ENCODE measurements at places on chromosomes 6 and 20.

DNA sequence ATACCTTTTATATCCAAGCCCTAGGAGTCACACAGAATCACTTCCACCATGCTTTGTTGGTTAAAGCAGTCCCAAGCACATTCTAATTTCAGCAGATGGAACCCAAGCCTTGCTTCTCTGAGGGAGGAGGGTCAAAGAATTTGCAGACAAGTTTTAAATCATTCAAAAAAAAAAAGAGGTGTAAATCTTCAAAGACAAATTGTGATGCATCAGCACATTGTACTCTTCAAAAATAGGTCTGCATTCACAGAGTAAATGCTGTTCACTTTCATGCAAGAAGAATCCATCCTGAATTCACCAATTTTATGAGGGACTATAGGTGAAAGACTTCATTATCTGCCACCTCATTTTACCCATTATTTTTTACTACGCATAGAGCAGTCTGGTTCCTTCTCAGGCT is 321.8 kb upstream of the PRDM1 start:
- DNase-seq: no peak

GRCh38 chr6:89749918-89750317 is 69.7 kb downstream of the MDN1 start:
- peak; percentile 35 for DNase-seq

- DNase-seq: no peak
Measured at GRCh38 chr6:41682497-41683272, 44.4 kb downstream of the MDFI start.

- DNase-seq: no peak
Measured at GRCh38 chr6:53056273-53056672, 8.9 kb upstream of the FBXO9 start.

GRCh38 chr6:133523816-133524215 is 282.7 kb downstream of the EYA4 start:
- no peak for DNase-seq

DNA sequence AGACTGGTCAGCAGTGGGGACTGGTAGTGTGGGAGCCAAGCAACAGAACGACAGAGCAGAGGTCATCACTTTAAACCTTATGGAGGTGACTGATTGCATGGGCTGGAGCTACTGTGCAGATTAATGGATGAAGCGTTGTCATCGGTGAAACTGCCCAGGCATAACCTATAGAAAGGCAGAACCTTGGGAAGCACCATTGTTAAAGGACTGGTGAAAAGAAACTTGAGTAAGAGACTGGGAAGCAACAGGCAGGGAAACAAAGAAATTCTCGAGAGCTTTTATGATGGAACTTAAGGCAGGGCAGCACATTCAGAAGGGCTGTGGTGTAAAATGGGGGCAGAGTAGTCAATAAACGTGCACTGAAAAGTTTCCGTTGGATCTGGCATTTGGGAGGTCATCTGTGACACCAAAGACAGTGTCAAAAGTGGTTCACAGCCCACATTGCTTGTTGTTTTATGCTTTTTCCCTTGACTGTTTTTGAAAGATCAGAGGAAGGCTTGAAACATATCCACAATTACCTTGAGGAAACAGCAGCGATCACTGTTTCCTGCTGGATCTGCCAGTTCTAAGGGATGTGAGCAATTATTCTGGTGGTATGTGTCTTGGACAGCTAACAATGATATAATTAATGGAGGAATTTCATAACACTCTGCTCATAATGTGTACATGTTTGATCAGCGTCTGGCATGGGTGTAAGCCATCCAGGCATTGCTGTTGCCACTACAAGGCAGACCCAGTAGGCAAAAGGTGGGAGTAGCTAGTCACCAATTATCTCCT is 62.7 kb downstream of the LRRC1 start:
- peak; percentile 53 for DNase-seq

DNA sequence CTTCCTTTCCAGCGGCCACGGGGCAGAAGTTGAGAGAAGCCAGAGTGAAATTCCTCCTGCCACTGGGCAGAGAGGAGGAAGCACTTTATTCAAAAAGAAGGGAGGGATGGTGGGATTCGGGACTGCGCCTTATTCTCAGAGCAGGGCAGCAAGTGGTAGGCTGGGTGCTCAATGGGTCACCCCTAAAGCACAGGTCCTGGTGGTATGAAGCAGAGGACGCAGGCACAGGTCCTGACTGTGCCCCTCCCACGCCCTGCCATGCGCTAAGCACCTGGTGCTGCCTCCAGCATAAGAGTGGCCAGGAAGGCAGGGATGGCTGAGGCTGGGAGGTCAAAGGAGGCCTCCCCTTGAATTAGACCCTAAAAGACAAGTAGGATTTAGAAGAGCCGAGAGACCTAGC is 4.9 kb upstream of the GRM4 start:
- no peak for DNase-seq

- no peak for DNase-seq
Measured at GRCh38 chr20:51703400-51704287, 64.5 kb downstream of the ATP9A start.
